GM23248 (cell line): ENCODE measurements at places on chromosomes 11 and 22. TPM values are rescaled to one million over a fixed set of nuclear protein-coding genes. Genes with fewer than 3 reads are reported as not detected.

Gene DLG2
- polyA plus RNA-seq, result 1.1 and 1.2 TPM in 2 replicates

Gene KCNQ1OT1
- polyA plus RNA-seq, result 0.28 and 0.49 TPM in 2 replicates

Gene PNPLA3
- 1.2 and 1.4 TPM in 2 replicates for polyA plus RNA-seq

Gene ACAT1
- polyA plus RNA-seq, result 53.0 and 56.5 TPM in 2 replicates

Gene KCNE3
- polyA plus RNA-seq, result 0.24 and 0.38 TPM in 2 replicates

Gene GAS2
- polyA plus RNA-seq, result 0.27 and 0.63 TPM in 2 replicates

Gene PIWIL4
- polyA plus RNA-seq, result 1.1 and 1.4 TPM in 2 replicates

Gene UPK3A
- not detected in 2 replicates for polyA plus RNA-seq

Gene SOX10
- polyA plus RNA-seq, result not detected in 2 replicates

Gene TMEM191B
- 0.30 and 1.0 TPM in 2 replicates for polyA plus RNA-seq

Gene MRGPRE
- not detected in 2 replicates for polyA plus RNA-seq

Gene PATL1
- polyA plus RNA-seq, result 8.5 and 10.7 TPM in 2 replicates

Gene NXPE2
- polyA plus RNA-seq, result 0.13 TPM in 1 of 2 replicates, not detected in the other

Gene MPZL3
- 0.72 and 0.78 TPM in 2 replicates for polyA plus RNA-seq

Gene CTTN
- 267 and 268 TPM in 2 replicates for polyA plus RNA-seq

Gene LDHAL6A
- 0.09 TPM in 1 of 2 replicates, not detected in the other for polyA plus RNA-seq

Gene NPAS4
- not detected in 2 replicates for polyA plus RNA-seq

Gene TMEM191C
- polyA plus RNA-seq, result 0.54 and 1.2 TPM in 2 replicates

Gene PLAAT4
- 0.84 and 1.2 TPM in 2 replicates for polyA plus RNA-seq

Gene OR52W1
- polyA plus RNA-seq, result not detected in 2 replicates

Gene MS4A8
- not detected in 2 replicates for polyA plus RNA-seq

Gene OR10G7
- polyA plus RNA-seq, result not detected in 2 replicates

Gene RAB36
- 5.0 and 6.8 TPM in 2 replicates for polyA plus RNA-seq

Gene PGA5
- not detected in 2 replicates for polyA plus RNA-seq

Gene TMPRSS4
- not detected in 2 replicates for polyA plus RNA-seq

Gene DKK3
- polyA plus RNA-seq, result 237 and 239 TPM in 2 replicates

Gene TSGA10IP
- not detected in 2 replicates for polyA plus RNA-seq

Gene BBOX1
- polyA plus RNA-seq, result 0.23 TPM in 1 of 2 replicates, not detected in the other
